Kidney (tissue), 22 donors: ENCODE measurements at places on chromosomes 3 and 15.

DNA sequence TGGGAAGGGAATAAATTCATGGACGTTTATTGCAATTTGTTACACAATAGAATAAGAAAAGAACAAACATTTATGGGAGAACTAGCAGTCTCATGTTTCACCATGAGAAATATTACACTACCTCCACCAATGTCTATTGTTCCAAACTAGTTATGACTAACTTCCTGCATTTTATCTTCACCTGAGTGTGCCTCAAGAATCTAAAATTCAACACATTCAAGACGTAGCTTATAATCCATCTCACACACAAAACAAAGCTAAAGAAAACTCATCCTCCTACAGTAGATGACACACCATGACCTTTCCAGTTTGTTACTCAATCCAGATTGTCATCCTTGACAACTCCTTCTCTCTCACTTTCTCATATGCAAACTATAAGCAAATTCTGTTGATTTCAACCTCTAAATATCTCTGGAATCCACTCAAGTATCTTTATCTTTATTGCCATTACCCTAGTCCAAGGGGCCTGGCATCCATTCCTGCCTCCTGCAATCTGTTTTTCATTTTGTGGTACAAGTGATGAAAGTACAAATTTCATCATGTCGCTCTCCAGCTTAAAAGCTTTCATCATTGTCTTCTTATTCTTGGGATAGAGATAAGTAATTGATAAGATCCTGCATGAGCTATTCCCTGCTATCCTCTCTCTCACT lies 229.9 kb downstream of the NR2F2 start:
- no peak for DNase-seq

DNA sequence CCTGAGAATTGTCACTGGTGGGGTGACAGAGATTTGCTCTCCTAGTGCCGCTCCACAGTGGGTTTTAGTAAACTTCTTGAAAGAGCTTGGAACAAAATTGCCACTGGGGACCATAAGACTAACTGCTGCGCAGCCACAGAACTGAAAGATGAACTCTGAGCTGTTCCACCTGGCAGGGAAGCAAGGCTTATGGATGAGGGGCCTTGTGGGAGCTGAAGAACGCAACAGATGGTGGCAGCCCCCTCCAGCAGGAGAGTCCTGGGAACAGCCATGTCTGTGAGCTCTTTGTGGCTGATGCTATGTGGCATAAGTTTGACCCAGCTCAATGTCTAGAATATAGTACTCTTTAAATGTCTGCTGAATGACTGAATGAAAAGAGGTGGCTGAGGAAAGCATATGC lies 66.8 kb upstream of the C2CD4B start:
- no peak for DNase-seq

- no peak for DNase-seq
These were observed 5.7 kb downstream of the FURIN start for GRCh38 chr15:90873998-90874605.

DNA sequence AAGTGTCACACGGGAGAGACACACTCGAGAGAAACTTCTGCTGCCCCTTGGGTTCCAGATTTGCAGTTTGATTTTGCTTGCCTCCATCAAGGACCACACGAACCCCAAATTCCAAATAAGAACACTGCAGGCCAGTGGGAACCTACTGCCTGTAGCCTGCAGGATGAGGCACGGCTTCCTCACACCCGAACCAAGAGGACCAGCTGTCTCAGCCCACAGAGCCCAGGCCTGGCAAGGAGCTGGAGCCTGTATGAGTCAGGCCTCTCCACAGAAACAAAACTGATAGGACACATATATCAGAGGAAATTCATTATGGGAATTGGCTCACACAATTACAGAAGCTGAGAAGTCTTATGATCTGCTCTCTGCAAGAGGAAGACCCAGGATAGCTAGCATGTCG lies 188.1 kb upstream of the NSMCE3 start:
- DNase-seq: no peak

- no peak for DNase-seq
These were observed 90.1 kb downstream of the DUT start for GRCh38 chr15:48421362-48421761.

GRCh38 chr3:126685021-126685420 lies 19.0 kb upstream of the CHCHD6 start:
- no peak for DNase-seq

DNA sequence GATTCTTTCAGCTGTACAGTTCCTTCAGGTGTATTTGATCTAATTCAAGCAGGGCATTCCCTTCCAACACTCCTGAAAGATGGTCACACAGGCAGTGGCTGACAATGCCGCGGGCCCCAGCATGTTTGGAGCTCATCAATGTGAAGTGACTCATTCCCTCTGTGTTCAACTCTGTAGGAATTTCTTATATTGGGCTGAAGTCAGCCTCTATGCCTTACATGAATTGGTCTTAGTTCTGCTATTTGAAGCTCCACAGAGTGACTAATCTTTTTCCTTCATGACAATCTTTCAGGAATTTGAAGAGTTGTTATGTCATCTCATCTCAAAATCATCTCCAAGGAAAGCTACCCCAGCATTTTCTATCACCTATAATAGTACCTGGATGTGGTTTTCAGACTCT lies 142.5 kb upstream of the C2CD4B start:
- no peak for DNase-seq

DNA sequence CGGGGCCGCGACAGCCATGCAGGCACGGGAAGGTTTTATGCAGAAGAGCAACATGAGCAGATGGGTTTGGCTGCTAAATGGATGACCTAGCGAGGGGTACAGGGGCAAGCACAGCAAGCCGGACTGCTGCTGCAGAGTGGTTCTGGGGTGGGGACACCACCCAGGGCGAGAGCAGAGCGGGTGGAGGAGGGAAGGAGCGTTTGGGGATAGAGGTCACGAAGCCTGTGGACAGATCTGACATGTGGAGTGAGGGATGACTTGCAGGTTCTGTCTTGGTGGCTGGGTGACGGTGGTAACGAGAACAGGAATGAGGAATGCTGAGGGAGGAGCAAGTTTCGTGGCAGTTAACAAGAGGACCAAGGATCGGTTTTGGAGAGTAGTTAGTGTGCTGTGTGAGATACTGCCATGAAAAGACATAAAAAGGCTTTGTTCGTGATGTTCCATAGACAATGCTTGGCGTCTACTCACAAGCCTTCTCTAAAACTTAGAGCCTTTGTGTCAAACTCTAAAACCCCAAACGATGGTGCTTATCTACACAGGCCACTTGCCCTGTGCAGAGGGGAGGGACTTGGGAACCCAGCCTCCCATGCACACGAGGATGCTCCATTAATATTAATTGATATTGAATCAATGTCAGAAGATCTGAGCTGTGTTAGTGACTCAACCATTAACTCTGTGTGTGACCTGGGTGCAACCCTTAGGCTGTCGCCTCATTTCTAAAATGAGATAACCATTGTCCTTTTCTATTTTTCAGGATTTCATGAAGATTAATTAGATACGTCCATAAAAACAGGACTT lies 132.7 kb upstream of the SLC2A2 start:
- DNase-seq: no peak

DNA sequence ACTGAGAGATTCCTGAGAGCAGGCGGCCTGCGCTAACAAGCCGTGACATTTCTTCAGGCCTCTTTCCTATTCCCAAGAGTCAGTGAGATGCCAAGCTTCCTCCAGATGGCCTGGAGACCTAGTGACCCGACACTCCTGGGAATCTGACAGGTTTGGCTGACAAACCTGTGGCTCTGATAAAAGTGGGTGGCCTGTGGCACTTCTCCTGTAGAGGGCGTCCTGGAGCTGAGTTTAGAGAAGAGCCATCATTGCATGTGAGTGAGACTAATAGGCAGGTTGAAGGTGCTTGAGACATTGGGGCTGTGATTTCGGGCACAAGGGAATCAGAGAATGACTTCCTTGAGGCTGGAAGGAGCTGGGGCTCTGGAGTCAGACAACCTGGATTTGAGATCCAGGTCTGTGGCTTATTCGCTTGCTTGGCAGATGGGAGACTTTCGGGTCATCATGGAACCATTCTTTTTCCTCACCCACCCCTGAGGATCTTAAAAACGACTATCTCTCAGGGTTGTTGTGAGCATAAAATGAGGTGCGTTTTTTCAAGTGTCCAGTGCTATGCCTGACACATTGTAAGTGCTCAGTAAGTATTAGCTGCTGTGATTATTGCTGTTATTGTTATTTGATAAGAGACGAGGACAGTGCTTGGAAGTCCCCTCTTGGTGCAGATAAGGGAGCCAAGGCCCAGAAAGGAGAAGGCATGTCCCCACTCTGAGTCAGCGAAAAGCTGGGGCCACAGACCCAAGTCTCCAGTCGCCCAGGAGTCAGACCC lies 77.2 kb downstream of the SCN10A start:
- DNase-seq: peak; percentile 22

- no peak for DNase-seq
These were observed 2.1 kb downstream of the TRANK1 start for GRCh38 chr3:36942638-36943248.

- no peak for DNase-seq
These were observed 58.6 kb upstream of the SLITRK3 start for GRCh38 chr3:165254812-165255211.

- DNase-seq: no peak
These were observed 55.2 kb upstream of the SMAD6 start for GRCh38 chr15:66646799-66647198.

DNA sequence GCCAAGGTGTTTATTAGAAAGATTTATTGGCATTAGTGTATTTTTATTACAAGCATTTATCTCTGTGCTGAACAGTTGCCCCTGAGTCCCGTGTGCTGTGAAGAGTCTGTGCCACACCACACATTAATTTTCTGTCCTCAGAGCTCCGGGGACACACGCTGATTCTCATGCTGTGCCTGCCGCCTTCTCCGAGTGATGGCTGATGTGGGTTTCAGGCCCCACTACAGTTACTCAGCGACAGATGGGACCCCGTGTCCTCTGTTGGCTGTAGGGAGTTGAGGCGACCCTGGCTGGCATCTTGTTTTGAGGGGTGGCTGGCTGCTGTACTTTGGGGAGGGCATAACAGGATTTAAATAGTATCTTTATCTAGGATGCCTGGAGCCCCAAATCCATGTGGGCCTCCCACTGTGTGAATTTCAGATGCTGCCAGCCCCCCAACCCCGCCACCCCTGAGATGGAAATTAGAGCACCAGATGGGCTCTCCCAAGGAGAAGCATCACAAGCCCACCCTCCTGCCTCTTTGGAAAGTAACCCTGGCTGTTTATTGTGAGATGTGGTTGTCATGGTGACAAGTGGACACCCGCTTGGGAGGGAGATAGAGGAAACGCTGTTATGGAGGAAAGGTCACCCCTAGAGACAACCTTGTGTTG lies 185.6 kb downstream of the APBA2 start:
- no peak for DNase-seq

GRCh38 chr3:129399895-129400357 lies 28.5 kb downstream of the EFCAB12 start:
- DNase-seq: peak; percentile 49

- no peak for DNase-seq
These were observed 6.7 kb upstream of the SRP14 start for GRCh38 chr15:40045572-40046217.

DNA sequence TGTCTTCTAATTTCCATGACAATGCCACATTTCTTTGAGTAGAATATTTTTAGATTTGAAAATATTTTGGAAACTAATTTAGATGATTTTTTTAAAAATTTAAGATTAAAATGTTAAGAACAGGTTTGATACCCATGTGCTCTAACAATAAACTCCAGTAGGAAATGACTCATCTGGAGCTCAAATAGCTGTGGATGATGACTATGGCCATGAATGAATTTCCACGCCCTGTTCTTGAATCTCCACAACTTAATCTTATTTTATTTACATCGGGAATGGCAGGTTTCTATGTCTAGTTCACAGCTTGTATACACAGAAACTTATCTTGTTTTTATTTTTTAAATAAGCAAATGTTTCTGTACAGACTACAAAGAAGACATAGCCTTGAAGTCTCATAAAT lies 726.8 kb downstream of the NAALADL2 start:
- no peak for DNase-seq

GRCh38 chr15:21268436-21268940 lies 171.8 kb downstream of the POTEB3 start:
- DNase-seq: no peak

GRCh38 chr3:17054301-17054981 lies 169.7 kb downstream of the PLCL2 start:
- DNase-seq: no peak

DNA sequence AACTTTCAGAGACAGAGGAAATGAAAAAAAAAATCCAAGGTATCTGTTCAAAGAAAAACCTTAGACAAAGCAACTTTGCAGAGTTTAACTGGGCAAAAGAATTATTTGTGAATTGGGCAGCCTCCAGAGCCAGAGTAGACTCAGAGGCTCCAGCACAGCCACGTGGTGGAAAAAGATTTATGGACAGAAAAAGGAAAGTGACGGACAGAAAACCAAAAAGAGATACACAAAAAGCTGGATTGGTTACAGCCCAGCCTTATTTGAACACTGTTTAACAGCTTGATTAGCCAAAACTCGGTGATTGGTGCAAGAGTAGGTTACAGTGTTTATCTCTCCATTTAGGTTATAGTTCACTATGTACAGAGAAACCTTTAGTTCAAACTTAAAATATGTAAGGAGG lies 23.7 kb upstream of the GPD1L start:
- no peak for DNase-seq

GRCh38 chr3:85161544-85161943 lies 202.8 kb downstream of the CADM2 start:
- no peak for DNase-seq

- DNase-seq: peak; percentile 76
These were observed 117.0 kb upstream of the TSPAN3 start for GRCh38 chr15:77187751-77188464.

DNA sequence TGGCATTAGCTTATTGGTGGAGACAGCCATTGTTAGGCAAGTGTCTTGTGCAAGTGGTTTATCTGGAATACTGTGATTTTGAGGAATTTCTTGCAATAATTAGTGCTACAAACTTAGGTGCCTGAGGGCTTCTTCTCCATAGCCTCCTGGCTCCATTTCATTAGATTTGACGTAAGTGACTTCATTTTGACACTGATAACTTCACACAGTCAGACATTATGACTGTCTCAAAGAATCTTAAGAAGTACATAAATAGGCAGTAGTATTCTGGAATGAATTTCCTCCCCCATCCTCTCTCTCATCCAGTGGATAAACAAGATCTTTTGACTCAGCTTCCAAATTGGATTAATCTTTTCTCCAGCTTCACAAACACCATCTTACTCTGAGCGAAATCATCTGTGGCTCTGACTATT lies 19.0 kb downstream of the ARL14 start:
- peak; percentile 47 for DNase-seq

GRCh38 chr3:185648396-185648795 lies 62.3 kb downstream of the SENP2 start:
- DNase-seq: no peak

GRCh38 chr15:57923306-57923705 lies 142.2 kb downstream of the ALDH1A2 start:
- no peak for DNase-seq

GRCh38 chr3:193465992-193466608 lies 87.5 kb upstream of the ATP13A5 start:
- DNase-seq: no peak

DNA sequence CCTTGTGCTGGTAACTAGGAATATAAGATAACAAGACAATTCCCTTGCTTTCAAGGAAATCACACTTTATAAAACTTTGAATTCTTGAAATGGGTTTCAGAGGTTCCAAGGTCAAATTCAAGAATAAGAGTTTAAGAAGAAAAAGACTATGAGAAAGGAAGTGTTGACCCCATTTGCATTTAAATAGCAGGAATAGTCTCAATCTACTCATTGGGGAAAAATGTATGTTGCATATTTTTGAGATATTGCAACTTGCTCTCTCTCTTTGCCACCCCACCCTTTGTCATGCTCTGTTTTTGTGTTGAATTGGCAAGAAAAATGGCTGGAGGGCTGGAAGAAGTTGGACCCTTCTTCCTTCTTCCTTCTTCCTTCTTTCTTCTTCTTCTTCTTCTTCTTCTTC lies 699.2 kb downstream of the TUSC7 start:
- DNase-seq: no peak
